NCI-H2081 treated with DMSO at 0.1 percent for 48 hours (cell line): ENCODE measurements at places on chromosomes 12 and 14.

GRCh38 chr14:38137005-38137404, 70.7 kb upstream of the SSTR1 start:
- DNase-seq: no peak

DNA sequence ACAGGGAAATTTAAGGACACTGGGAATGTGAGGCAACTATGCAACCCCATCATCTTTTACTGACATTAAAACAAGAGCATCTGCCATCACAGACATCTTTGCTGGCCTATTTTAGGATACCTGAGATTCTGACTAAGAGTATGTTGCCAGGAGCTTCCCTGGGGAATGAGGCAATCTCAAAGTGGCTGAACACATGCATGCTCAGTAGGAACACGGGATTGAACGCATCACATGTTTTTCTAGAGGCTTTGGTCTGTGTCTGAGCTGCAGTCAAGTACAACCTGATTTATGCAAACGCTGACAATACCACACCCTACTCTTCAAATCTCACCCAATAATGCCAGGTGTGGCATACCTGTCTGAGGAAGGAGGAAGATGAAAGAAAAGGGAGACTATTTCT, 416.5 kb downstream of the NELL2 start:
- no peak for DNase-seq

- DNase-seq: no peak
These were observed 115.2 kb upstream of the RTL1 start for GRCh38 chr14:101018561-101019290.

- no peak for DNase-seq
These were observed 178.8 kb downstream of the ETNK1 start for GRCh38 chr12:22803725-22804124.

DNA sequence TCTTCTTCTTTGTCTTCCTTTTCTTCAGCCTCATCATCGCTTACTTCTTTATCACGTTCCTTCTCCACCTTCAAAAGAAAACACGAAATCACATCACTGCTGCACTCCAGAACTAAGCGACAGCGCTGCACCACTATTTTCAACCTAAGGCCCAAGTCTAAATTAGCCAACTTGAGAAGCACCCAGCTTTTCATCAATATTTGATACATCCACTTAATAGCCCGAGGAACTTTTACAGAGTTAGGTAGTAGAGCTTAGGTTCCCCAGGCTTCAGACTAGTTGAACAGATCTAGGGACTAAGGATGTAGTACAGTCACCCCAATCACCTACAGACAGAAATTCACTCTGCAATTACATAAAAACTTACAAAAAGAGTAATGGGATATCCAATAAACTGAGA, 1.9 kb downstream of the HSP90AA1 start:
- no peak for DNase-seq

- no peak for DNase-seq
These were observed 74.5 kb downstream of the KCNK10 start for GRCh38 chr14:88248606-88249005.

- DNase-seq: no peak
These were observed 32.9 kb downstream of the SLC15A4 start for GRCh38 chr12:128790653-128791373.

GRCh38 chr12:47868041-47868440, 36.8 kb downstream of the VDR start:
- no peak for DNase-seq

DNA sequence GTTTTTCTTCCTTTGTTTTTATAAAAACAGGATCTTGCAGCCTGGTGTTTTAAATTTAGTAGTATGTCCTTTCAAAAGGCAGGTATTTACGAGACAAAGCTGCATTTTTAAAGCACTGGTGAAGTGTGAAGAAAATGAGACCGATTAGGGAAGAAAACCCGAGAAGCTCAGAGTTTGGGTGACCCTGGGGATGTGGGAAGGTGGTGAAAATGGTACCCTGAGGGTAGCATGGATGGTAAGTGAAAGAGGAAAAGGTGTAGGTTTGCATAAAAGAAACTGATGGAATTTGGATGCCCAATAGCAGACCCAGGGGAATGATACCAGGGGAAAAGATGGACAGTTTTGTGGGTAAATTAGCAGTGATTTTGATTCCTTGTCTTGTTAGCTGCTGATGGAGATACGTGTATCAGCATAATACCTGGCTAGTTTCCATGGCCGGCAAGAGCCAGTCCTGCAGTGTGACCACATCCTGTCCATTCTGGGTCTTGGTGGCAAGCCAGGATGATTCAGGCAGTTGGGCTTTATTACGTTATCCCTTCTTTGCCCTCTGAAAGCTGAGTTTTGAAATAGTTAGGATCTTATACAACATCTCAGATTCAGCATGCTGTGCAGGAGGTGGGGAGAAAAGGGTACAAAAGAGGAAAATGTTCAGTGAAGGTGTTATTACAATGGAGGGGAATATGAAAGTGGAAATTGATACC, 8.9 kb downstream of the BICD1 start:
- DNase-seq: no peak

DNA sequence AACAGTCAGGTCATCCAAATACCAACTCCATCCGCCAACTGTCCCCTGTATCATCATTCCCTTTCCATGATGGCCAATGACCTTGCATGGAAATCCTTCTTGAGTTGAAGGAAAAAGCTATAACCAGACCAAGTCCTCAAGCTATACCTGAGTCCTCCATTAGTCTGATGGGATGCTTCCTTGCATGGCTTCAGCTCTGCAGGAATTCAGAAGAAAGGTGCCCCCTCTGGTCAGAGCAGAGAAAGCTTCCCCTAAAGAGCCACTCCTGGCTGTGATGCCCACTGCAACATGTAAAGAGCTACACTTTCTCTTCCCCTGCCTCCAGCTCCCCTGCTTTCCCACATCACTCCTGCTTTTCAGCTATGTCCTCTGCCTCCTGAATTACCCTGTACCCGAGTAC, 43.1 kb upstream of the FKBP4 start:
- DNase-seq: no peak

- no peak for DNase-seq
These were observed 71.6 kb downstream of the ASCL4 start for GRCh38 chr12:107845980-107846659.

DNA sequence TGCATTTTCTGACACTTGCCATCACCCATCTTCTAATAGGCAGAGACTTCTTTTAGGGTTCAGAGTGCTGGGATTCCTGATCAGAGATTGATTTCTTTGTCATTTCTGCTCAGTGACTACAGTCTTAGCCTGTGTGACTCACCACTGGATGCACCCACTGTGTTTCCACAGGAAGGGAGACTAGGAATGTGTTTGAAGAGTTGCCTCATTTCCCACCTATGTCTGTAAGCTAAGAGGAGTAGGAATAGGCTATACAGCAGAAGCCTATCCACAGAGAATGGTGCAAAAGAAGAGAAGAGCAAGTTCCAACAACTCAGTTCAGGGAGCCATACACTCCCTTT, 60.2 kb upstream of the ACTN1 start:
- DNase-seq: no peak

- no peak for DNase-seq
These were observed 98.4 kb upstream of the FZD10 start for GRCh38 chr12:130063866-130064265.

GRCh38 chr12:57273516-57273915, 22.5 kb upstream of the STAC3 start:
- DNase-seq: no peak

- DNase-seq: no peak
These were observed 16.2 kb upstream of the FUT8 start for GRCh38 chr14:65396082-65396910.

DNA sequence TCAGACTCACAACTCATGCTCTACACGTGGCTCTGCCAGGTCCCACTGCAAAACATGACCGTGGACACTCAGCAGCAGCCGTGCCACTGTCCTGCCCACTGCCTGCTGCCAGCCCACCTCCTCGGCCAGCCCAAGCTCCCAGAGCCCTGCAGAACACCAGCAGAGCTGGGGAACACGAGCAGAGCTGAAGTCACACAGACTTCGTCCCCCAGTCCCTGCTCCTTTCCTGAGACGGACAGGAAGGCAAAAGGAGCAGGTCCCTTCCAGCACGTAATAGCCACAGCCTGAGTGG, 152.1 kb downstream of the DPF3 start:
- DNase-seq: no peak

- no peak for DNase-seq
These were observed 22.9 kb upstream of the TCL1B start for GRCh38 chr14:95663226-95663797.

DNA sequence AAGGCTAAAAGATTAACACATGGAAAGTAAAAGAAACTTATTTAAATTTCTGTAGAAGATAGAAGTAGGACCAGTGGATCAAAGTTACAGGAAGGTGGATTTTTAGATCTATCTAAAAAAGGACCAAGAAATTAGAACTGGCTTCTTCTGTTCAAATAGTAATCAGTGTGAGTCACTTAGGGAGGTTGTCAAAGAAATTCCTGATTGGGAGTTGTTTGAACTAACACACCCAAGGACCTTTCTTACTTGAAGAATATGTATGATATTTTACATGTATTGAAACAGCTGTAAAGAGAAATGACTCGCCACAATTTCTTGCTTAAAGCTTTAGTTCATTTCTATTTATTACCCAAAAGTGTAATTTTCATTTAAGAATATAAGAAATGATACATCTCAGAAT, 256.9 kb downstream of the RAD51B start:
- DNase-seq: no peak

GRCh38 chr12:52496590-52497071, 3.6 kb upstream of the KRT6A start:
- no peak for DNase-seq

DNA sequence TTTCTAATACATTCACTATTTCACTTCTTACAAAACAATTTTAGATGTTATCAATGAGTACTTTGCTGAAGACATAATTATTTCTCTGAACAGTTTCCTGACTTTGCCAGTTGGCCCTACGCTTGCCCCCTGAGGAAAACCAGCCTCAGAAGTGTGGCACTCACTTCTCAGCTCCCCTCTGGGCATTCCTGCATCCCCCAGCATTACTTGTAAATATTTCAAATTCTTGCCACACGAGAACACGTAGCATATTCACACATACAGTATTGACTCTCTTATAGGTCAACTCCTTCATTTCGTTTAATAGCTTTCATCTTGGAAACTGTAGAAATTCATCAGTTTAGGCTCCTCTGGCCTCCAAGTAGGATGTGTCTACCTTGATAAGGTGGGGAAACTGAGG, 65.2 kb downstream of the OTX2 start:
- DNase-seq: no peak

DNA sequence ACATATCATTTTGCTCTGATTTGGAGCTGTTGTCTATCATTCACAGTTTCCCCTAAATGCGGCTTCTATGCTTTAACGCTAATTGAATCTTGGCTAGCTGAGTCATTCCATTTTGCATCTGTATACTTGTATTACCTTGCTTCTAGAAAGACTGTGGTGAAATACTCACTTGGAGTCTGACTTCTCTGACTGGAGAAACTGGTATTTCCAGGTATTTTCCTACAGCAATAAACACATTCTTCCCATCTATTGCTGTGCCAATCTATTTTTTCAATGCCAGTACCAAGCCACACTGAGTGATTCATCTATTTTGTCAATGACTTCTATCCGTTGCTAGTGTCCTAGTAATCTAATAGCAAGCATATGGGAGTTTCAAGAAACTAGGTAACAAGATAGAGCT, 76.0 kb upstream of the ST8SIA1 start:
- DNase-seq: no peak

DNA sequence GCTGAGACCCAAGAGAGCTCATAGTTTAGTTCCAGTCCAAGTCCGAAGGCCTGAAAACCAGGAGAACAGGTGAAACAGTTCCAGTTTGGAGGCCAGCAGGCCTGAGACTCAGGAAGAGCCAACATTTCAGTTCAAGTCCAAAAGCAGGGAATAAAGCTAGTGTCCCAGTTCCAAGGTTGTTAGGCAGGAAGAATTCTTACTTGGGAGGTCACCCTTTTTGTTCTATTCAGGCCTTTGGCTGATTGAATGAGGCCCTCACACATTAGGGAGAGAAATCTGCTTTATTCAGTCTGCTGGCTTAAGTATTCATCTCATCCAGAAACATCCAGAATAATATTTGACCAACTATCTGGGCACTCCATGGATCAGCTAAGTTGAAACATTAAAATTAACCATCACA, 294.6 kb downstream of the PCNX1 start:
- no peak for DNase-seq

GRCh38 chr12:115932066-115932465, 345.4 kb downstream of the MED13L start:
- DNase-seq: no peak

- DNase-seq: no peak
These were observed 83.7 kb downstream of the PRKD1 start for GRCh38 chr14:29843981-29844380.

- DNase-seq: no peak
These were observed 333.9 kb downstream of the ZFP36L1 start for GRCh38 chr14:68458840-68459469.

DNA sequence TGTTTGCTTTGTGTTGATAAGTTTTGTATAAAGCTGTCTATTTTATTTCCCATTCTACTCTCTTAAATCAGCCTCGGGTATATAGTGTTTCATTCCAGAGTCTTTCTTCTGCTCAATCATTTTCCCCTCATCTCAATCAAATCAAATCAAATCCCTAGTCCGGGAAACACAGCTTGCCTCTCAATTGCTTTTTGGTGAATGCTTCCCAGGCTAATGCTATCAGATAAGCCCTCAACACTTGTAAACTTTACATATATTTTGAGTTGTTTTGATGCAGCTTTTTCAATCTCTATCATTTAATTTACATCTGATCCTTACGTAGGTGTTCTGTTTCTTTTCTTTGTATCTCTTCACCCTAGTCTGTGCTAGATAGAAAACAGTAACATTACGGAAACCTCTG, 416.7 kb upstream of the PDE3A start:
- no peak for DNase-seq
